NB4 (cell line): ENCODE measurements at places on chromosomes 16 and 17.

- DNase-seq = no peak
These were observed 1.2 kb downstream of the ABCA5 start for GRCh38 chr17:69325518-69326376.

DNA sequence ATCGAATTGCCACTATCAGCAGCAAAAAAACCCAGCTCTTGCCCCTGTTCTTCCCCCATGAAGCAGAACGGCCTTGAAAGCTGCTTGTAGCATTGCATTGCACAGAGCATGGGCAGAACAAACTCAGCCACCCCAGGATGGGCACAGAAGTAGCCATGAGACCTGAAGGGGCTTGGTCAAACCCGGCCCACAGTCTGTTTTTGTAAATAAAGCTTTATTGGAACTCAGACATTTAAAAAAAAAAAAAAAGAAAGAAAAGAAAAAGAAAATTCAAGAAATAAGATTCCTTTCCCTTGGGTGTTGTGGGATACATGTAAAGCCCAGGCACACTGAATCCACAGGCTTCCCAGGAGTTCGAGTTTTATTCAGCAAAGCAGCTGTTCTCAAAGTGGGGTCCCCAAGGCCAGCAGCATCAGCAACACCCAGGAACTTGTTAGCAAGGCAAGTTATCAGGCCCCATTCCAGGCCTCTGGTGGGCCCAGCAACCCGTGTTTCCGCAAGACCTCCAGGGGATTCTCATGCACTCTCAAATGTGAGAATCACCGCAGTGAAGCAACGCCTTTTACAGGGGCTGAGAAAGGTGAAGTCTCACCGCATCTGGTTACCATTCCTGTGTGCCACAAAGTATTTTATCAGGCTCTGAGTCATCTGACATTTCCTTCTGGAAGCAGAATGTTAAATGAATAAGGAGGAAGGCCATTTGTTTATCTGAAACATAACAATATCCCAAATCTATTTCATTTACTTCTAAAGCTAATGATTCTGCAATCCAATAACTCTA, 108.2 kb downstream of the SLC39A11 start:
- DNase-seq = no peak

DNA sequence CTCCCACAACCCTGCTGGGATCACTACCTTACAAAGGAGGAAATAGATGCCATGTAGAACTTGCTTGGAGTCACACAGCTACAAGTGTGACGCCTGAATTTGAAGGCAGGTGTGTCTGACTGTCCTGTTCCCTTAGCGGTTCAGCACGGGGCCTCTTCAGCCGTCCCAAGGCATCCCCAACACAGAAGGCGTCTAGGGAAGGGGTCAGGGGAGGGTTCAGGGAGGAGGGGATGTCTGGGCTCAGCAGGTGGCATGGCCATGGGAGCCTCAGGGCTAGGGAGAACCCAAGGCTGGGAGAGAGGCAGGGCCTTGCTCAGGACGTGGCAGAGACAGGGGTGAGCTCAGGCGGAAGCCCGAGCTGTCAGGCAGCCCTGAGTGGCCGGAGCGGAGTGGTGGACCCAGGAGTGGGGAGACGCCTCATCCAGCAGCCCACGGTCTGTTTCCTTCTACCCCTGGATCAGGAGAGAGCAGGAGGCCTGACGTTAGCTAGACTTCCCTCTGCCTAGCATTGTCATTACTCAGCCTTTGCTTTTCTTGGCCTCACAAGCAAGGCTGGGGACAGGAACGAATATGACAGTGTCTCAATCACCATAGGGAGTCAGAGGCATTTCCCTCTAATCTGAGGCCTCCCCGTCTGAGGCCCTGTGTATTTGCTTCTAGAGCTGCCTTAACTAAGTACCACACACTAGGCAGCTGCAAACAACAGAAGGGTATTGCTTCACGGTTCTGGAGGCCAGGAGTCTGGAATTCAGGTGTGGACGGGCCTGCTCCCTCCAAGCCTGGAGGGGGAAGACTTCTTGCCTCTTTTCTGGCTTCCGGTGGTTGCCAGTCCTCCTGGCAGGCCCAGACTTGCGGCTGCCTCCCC, 31.3 kb upstream of the ANKRD40CL start:
- DNase-seq = no peak

- DNase-seq = no peak
These were observed 2.0 kb downstream of the CDH3 start for GRCh38 chr16:68646953-68647659.

- DNase-seq = peak; percentile 39
These were observed 14.9 kb downstream of the CEP131 start for GRCh38 chr17:81207610-81208581.

- DNase-seq = peak; percentile 76
These were observed 678 bp upstream of the GH1 start for GRCh38 chr17:63919311-63919723.

DNA sequence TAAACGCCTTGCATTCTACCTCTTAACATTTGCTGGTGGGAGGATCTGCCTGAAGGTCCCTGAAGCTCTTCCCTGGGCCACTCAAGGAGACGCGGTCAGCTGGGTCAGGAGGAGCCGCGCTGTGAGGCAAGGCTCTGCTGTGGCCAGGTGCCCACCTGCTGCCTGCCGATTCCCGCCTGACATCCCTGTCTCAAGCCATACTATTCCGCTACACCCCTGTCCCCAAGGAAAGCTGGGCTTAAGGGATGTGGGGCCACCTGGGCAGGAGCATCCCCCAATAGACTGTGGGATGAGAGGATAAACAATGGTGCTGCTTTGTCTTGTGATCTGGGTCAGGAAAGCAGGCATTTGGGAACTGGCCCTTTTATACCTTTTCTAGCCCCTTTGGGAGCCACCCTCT, 5.1 kb downstream of the TPPP3 start:
- no peak for DNase-seq

DNA sequence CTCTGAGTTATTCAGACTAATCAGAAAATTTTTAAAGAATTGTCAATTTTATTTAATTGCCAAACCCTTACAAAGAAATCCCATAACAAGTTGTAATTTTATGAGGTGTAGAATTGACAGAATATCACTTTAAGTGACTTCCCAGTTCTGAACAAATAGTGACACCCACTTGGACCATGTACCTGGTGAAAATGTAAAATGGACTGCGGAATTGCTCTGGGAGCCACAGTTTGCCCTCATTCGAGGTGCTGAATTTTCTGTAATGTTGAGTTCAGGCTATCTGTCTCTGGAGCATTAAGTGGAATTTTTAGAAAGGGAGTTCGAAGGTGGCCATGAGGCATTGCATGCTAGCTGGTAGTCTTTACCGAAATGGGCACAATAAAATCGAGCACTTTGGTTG, 5.1 kb downstream of the GNAO1 start:
- DNase-seq = no peak
